ENCODE measurements at places on chromosomes 7 and 10.

GRCh38 chr7:10355816-10356215, 617.9 kb upstream of the PHF14 start:
- no peak for DNase-seq

DNA sequence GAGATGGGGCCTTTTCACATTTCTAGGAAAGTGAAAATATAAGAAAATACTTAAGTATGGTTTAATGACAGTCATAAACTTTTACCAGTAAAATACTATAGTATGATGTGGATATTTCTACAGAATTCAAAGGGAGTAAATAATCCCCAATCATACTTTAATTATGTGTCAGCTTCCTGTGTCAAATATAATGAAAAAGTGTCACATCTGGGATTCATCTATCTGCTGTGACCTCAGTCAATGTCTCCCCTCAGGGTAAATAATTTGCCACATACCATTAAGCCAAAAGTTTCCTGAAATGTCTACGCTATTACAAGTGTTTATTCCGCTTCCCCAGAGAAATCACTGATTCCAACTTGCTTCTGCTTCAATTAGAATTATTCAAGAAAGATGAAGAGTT, 110.5 kb downstream of the ITGA8 start:
- no peak for DNase-seq

DNA sequence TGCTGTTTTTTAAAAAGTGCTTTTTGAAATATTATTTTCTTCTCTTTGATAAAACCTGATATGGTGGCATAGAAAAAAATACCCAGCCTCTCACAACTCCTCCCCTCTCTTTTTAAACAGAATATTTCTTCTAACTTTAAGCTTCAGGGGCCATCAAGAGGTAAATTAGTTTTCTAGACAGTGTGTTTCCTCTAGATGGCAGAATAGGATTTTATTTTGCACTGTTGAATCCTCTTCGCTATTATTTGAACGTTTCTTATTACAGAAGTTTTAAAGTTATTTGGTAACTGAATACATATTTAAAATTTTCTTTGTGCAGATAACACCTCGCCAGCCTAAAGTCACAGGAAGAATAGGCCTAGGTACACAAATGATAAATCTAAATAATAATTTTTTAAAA, 30.3 kb downstream of the ARL5B start:
- no peak for DNase-seq

DNA sequence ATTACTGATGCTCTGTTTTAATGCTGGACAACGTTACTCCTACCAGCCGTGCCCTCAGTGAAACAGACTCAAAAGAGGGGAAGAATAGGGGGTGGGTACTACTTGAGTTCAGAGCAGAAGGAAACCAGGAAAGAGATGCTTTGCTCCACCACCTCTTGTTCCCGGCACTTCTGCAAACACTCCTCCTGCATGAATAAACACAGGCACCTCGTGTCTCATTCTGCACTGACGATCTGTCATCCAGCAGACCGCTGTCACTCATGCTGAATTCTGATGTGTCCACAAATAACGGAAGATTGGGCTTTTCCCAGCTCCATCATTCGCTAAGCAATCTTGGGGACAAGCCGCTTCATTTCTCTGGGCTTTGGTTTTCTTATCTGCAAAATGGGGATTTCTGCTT, 26.7 kb downstream of the YWHAG start:
- DNase-seq: no peak

DNA sequence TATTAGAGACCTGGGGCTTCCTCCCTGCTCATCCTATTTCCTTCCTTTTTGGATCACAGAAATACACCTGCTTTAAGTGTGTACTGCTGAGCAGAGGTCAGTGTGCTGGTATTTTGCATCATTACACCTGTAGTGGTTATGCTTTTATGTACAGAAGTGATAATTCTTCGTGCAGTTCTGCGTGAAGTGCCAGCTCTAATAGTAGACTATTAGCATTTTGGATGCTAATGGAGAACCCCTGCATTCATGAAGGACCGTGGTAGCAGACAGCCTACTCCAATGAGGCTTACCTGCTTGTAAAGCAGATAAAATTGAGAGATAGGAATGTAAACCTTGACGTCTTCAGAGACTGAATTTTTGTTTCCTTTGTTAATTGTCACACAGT, 114.3 kb downstream of the CDK14 start:
- DNase-seq: no peak

- DNase-seq: peak; percentile 64
Observed at GRCh38 chr10:78915190-78915518, 153.6 kb upstream of the ZMIZ1 start.

DNA sequence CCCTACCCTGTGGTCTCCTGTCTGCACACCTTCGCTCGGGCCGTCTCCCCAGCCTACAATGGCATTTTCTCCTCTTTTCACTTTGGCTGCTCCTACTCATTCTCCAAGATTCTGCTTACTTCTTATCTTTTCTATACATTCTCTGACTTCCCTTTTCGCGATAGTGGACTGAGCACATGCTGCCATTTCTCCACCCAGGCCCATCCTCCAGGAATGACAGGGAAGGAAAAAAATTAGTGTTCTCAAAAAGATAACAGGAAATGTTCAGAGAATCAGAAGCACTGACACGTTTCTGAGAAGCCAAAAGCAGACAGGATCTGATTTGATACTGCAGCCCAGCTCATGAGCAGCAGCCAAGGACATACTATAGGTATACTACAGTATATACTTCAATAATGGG, 6.4 kb upstream of the ANXA11 start:
- DNase-seq: no peak

- peak; percentile 24 for DNase-seq
Observed at GRCh38 chr10:78211561-78212051, 177.9 kb downstream of the RPS24 start.

DNA sequence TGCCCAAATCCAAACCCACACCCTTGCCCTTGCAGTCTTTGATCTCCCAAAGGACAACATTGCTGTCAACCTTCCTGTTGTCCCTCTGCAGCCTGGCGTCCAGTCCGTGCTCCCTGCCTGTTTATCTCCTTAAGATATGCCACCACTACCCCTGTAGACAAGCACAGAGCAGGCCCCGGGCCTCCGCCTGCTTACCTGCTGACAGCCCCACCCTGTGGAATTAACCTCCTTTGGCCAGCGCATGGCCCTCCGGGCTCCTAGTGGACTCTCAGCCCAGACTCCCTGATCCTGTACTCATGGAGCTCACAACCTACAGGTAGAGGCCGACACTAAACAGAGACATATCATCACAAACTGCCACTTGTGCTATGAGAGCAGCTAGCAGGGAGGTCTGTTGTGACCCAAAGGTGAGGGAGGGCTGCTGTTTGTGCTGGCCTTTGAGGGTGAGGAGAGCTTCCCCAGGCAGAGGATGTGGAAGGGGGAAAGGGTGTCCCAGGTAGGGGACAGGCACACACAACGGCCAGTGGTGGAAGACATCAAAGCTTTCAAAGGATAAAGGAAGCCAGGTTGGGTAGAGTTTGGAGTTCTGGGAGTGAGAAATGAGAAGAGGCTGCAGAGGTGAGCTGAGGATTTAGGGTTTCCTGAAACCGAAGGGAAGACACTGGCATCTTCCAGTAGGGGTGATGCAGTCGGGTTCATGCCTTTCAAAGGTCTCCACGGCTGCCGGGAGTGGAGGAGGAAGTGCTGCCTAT, 174.5 kb upstream of the ZMIZ1 start:
- DNase-seq: no peak

- peak; percentile 68 for DNase-seq
Observed at GRCh38 chr10:44761076-44761475, 150.1 kb upstream of the TMEM72 start.

GRCh38 chr10:119526621-119527592, 15.6 kb downstream of the RGS10 start:
- no peak for DNase-seq

All from astrocyte (in vitro differentiated cells and primary cell).